ENCODE measurements at places on chromosomes 5 and 9.

- no peak for DNase-seq
Observed at GRCh38 chr5:159982421-159983173, 26.3 kb upstream of the TTC1 start.

DNA sequence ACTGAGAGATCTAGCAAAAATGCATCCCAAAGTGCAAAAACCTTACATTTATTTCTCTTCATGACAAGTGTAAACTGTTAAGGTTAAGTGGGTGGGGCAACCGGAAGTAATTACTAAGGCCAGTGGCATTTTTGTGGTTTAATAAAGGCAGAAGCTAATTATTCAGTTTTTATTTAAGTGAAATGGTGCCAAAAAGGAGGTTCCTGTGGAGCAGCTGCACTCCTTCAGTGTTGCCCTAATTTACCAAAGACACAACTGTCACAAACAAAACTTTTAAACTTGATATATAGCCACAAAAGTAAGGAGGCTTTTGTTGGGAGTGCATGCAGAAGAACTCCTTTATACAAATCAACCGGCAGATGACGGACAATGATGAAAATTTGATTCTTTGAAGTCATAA is 81.6 kb downstream of the NDUFS4 start:
- no peak for DNase-seq

DNA sequence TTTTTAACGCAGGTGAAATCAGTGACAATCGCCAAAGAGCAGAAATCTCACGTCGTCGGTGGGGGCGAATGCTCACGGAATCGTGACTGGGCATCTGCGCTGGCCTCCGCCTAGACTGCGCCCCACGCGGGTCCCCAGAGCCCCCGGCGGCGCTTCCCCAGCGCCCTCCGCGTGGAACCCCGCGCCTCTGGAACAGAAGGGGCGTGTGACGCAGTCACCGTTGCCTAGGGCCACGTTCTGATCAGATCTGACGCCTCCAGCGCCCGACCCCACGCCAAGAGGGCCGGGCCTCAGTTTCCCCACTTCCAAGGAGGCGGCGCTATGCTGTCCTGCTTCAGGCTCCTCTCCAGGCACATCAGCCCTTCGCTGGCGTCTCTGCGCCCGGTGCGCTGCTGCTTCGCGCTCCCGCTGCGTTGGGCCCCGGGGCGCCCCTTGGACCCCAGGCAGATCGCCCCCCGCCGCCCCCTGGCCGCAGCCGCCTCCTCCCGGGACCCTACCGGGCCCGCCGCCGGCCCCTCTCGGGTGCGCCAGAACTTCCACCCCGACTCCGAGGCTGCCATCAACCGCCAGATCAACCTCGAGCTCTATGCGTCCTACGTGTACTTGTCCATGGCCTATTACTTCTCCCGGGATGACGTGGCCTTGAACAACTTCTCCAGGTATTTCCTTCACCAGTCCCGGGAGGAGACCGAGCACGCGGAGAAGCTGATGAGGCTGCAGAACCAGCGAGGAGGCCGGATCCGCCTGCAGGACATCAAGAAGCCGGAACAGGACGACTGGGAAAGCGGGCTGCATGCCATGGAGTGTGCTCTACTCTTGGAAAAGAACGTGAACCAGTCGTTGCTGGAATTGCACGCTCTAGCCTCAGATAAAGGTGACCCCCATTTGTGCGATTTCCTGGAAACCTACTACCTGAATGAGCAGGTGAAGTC is at the start of gene FTMT:
TSS of gene FTMT (plus strand) at position 240 of the 932 bp plus-strand sequence. CDS start at position 322, 82 bp downstream.
- DNase-seq = no peak

DNA sequence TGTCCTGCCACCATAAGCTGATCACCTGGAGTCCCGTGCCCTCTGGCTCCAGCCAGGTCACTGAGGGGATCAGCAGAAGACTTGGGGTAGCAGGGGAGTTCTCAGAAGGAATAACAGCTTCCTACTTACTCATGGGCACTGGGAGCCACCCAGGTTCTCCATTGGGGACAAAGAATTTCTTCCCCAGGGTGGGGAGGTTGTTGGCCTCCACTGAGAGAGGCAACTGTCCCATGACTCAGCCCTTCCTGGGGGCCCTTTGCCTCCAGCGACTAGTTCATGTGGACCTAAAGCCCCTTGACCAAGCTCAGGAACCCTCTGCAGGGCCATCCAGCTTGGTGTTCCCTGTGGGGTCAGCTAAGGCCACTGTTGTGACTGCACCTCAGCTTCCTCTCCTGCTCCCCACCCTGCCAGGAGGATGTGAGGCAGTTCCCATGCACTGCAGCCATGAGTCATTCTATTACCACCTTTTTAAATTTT is 175.0 kb downstream of the AUH start:
- peak; percentile 76 for DNase-seq

GRCh38 chr5:43704243-43704642 is 101.3 kb downstream of the NNT start:
- DNase-seq = no peak

DNA sequence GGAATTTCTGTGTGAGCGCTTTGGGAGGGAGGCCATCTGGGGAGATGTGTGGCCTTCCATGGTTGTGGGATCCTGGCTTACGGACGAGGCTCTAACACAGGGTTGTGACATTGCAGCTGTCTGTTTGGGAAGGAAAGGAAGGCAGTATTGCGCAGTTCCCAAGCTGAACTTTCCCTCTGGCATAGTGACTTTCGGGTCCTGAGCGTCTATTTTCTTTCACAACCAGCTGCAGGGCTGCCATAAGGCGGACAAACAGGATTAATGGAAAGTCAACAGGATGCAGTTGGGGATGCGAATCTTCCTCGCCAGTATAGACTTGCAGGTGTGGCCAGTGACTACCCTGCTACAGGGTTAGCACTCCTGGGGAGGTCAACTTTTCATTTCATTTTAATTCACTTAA is 25.9 kb downstream of the CCT5 start:
- no peak for DNase-seq

- DNase-seq = peak; percentile 47
Observed at GRCh38 chr5:2134543-2135292, 252.0 kb upstream of the IRX4 start.

- no peak for DNase-seq
Observed at GRCh38 chr9:8096091-8096490, 296.5 kb upstream of the DMAC1 start.

DNA sequence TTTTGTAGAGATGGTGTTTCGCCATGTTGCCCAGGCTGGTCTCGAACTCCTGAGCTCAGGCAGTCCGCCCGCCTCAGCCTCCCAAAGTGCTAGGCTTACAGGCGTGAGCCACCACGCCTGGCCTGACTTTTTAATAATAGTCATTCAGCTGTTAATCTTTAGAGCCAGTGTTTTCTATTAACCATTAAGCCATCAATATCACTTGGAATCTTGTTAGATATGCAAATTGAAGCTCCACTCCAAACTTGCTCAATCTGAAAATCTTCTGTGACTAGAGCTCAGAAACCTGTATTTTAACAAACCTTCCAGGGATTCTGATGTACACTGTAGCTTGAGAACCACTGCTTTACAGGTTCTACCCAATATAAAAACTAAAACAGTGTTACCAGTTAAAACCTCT is 113.5 kb downstream of the CDC42SE2 start:
- no peak for DNase-seq

DNA sequence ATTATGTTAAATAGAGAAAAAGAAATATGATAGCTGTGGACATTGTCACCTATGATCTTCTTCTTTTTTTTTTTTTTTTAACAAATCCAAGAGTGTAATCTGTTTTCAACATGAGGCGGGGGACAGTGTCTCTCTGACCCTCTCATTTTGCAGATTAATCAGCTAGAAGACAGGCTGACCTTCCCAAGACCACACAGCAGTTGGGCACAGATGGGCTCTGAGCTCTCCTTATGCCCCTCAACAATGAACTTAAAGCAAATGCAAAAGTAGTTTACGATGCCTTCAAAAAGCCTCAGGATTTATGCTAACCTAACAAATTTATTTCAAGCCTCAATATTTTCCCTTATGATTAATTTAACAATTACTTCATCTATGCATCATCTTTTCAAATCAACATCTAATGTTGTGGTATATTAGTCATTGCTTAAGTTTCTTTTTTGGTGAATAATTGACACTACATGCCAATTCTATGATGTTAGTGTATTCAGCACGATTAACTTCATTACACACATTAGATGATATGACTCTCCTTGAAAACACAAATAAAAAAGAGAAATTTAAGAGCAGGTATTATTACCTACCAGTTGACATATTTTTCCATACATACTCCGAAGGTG is 7.4 kb downstream of the NFIL3 start:
- no peak for DNase-seq

DNA sequence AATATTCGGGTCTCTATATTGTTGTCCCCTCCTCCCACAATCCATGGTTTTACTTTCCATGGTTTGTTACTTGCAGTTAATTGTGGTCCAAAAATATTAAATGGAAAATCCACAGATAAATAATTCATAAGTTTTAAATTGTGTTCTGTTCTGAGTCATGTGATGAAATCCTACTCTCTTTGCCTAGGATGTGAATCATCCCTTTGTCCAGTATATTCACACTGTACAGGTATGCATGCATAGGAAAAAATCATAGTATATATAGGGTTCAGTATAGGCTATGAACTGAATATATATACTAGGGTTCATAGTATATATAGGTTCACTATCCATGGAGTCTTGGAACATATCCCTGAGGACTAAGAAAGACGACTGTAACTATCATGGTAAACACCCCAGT is 19.6 kb downstream of the INSYN2B start:
- DNase-seq = no peak

GRCh38 chr9:86983249-86983619 is 35.9 kb upstream of the GAS1 start:
- DNase-seq = no peak

DNA sequence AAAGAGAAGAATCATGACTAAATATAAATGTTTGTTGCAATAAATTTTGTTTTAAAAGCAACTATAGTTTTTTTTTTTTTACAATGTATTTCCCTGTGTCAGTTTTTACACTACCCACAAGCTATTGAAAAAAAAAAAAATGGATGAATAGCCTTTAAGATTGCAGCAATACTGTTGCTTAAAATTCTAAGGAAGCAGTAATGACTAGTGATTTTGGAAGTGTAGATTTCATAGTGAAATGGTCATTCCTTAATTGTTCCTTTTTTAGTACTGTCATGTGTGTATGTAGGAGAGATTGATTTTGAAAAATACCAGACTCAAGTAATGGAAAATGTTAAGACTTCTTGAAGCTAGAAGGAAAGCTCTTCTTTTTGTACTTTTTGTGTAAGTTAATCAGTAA is 53.1 kb downstream of the NDUFS4 start:
- no peak for DNase-seq

DNA sequence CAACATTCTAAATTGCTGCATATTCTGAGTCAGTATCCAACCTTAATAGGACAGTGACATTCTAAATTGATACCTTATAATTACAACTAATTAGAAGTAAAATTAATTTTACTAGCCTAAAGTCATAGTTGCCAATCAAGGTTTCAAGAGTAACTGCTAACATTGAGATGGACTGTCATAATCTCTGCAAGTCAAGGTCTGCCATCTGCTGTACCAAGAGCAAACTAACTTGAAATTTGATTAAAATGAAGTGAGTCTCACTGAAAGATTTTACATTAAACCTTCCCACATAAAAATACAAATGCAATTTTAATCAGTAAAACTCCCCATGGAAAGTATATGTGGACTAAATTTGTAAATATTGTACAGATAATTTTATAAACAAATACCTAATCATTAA is 235.3 kb downstream of the PRDM9 start:
- no peak for DNase-seq

- DNase-seq = no peak
Observed at GRCh38 chr9:86135371-86135770, 36.0 kb upstream of the GOLM1 start.

- DNase-seq = no peak
Observed at GRCh38 chr5:152869971-152870370, 464.9 kb upstream of the NMUR2 start.

DNA sequence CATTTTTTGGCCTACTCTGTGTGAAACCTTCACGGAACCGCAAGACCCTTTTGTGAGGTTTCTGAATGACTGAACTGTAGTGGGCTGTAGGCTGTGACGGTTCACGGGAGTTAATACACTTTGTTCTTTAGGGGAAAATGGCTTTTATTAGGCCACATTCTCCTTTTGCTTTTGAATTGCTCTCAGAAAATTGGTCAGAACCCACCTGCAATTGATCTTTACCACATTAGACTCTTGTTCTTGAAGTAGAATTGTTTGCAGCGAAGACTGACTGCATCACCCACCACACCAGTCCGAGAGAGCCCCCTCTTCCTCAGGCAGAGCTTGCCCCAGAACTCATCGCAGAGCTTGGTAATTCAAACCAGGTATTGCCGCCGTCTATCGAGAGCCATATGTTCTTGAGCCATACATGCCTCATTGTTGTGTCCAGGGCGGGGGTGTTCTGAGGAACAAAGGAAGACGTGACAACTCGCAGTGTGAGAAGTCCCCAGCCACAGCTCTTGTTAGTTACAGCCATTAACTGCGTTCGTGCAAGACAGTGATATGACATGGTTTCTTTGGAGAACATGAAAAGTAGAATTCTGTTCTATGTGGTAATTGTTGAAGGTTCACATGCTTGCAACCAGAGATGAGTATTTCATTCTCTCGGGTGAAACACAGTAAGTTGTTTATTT is 166.4 kb upstream of the OTULINL start:
- DNase-seq = peak; percentile 47

GRCh38 chr9:117869287-117869686 is 165.1 kb downstream of the TLR4 start:
- no peak for DNase-seq

DNA sequence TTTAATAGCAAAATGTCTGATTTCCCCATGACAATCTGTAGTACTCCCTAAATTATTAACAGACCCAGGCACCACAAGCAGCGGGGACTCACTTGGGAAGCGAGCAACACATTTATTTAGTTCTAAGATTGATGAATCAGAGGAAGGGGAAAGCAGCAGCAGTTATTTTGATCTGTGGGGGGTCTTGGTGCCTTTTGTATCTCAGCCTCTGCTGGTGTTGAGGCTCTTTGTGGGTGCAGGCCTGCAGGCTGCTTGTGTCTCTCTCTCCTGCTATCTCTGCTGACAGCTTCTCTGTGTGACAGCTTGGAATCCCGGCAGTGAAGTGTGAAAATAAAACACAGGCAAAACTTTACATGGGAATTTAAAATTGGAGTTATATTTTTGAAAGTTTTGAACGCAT is 878.2 kb upstream of the DMAC1 start:
- no peak for DNase-seq

DNA sequence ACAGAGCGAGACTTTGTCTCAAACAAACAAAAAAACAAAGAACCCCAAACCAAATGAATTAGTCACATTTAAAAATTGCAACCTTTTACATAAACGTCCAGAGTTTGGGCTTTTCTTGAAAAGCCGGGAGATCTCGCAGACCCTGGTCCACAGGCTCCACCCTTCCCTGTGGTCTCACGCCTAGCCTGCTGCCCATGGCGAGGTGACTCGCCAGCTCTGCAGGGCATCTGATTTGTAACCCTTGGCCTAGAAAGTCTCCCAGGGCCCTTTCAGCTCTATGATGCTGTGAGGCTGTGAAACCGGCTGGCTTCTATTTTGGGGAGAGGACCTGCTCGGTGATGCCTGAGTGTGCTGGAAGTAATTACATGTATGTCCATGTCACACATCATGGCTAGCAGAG is 44.7 kb upstream of the PHYKPL start:
- no peak for DNase-seq

DNA sequence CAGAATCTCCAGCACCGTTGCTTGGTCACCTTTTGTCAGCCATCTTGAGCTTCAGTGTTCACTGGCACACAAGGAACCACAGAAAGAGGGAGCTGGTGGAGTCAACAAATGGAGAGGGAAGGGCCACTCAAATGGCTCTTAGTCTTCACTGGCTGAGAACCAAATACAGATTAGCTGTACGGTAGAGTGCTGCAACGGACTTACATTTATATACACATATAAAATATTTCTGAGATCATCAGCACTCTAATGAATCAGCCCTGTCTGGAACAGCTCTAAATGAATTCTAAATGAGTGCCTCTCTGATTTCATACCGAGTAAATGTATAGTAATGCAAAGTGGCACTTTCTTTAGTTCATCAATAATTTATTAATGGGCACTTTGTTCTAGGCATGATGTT is 24.8 kb downstream of the KCTD16 start:
- DNase-seq = no peak
